ENCODE measurements at places on chromosomes 1 and 21.

- DNase-seq: no peak
Observed at GRCh38 chr21:43608225-43608624, 51.1 kb downstream of the HSF2BP start.

GRCh38 chr21:30714946-30715345 lies 3.6 kb downstream of the KRTAP21-3 start:
- no peak for DNase-seq

DNA sequence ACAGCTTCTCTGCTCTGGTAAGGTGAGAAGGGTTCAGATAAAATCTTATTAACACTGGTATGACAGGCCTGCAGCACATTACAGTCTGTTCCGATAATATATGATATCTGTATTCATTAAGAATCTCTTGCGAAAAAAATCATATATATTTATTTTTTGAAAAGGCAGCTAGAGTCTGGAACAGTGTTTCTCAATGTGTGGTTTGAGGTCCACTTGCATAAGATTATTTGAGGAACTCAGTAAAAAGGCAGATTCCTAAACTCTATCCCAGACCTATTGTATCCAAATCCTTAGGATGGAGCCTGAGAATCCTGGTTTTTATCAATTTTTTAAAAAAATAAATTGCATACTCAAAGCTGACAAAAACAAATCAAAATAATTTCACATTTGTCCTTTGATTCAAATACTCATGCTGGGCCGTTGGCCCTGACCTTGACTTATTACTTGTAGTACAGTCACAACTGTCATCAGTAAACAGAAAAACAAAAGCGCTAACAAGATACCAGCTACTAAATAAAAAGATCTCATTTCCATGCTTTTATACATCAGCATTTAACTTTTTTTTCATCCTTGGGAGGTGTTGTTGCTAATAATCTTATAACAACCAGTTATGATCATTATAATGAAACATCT lies 60.6 kb downstream of the RGS2 start:
- DNase-seq: no peak

DNA sequence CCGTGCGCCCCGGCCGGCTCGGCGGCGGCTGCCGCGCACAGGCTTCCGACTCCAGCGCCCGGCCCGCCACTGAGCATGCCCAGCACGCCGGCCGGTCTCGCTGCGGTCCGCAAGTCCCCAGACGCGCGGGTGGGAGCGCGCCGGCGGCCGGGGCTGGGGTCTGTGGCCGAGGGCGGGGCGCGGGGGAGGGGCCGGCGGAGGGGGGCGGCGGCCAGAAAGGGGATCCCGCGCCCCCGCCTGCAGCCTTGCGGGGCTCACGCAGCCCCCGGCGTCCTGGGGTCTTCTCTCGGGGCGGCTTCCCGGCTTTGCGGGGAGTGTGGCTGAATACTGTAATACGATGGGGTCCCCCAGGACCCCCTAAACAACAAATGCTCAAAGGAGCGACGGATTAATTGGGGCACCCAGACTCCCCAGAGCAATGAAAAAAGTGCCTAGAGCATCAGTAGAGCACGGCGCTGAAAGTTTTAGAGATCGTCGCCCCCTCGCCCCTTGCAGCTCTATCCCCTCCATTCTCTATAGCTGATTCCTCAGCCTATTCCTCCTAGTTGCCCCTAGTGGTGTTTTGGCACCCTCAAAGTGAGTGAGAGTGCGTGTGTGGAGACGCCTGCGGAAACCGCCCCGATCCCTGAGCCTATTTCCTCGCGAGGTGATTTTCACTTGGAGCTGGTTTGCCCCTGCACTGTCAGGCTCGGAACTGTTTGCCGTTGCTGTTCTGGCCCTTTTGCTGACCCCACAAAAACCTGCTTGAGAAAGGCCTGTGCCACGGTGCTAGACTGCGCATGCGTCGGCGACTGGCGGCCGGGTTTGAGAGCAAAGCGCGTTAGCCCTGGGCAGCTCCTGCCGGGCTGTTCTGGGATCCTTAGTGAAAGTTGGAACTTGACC lies at the start of gene VAV3:
VAV3 (minus strand) TSS at position 71 of the 882 bp plus-strand sequence. CDS start 311 bp downstream, outside the sequence.
- DNase-seq: no peak

- no peak for DNase-seq
Observed at GRCh38 chr1:79052829-79053449, 46.4 kb upstream of the ADGRL4 start.

GRCh38 chr1:174743654-174744561 lies 255.8 kb upstream of the CACYBP start:
- peak; percentile 59 for DNase-seq

DNA sequence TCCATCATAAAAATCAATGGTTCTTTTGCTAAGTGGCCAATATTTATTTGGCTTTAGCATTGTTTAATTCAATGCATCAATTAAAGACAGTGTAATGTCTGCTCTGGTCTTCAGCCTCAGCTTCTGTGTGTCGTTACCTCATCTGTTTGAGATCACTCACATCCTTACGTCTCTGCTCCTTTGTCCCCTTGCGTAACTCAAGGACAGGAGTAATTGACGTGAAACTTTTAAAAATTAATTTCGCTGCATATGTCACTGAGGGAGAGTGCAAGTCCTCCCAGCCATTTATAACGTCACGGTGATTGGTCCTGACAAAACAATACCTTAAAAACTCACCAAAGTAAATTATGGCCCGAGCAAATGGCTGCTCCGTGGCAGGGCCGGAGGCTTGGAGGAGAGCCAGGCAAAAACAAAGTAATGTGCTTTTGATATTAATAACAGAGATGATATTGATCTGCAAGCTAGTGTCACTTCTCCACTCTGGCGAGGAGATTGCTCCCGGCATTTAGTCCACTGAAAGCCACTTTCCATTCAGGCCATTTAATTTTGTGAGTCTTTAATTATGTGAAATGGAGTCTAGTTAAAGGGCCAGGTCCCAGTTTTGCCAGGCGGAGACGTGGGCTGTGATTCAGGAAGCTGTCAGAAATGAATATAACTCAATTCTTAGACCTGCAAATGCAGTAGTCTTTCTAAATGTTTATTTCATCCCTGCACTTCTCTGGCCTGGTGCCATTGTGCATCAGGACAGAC lies 150.9 kb upstream of the POU3F1 start:
- DNase-seq: no peak

DNA sequence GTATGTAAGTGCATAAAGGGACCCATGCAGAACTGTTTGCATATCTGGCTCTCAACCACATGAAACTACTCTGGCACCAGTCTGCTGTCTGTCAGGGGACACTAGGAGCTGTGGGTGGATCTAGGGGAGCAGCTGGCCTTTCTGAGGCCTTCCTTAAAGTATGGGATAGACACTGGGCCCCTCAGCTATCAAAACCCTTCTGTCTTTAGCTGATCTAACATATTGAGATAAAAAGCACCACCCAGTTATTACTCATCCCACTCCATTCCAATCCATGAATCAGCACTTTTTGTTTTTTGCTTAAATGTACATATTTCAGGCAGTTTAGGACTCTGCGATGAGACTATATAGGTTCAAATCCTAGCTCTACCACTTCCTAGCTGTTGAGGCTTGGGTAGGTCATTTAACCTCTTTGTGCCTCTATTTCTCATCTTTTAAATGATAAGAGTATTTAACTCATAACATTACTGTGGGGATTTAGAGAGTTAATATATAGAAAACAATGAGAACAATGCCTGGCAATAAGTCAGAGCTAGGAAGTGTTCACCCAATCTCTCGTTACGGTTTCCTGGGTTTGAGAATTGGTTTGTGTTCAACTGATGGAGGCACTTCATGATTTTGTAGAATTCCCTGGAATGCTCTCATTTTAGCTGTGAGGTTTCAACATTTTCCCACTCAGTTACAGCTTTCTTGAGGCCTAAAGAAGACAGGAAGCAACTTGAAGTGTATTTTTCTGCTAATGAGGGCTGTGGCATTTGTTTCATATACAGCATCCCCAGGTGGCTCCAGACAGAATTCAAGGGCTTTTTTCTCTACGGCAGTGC lies 68.9 kb downstream of the LRIG2 start:
- DNase-seq: no peak
